ENCODE measurements at places on chromosomes 13 and 19.

- no peak for DNase-seq
These were observed 23.6 kb downstream of the SOHLH2 start for GRCh38 chr13:36190771-36191170.

GRCh38 chr13:43132257-43132656 lies 108.9 kb downstream of the DNAJC15 start:
- peak; percentile 75 for DNase-seq

- no peak for DNase-seq
These were observed 151.3 kb downstream of the CYSLTR2 start for GRCh38 chr13:48804821-48805601.

- DNase-seq = no peak
These were observed 56.1 kb downstream of the MLLT1 start for GRCh38 chr19:6223461-6224307.

DNA sequence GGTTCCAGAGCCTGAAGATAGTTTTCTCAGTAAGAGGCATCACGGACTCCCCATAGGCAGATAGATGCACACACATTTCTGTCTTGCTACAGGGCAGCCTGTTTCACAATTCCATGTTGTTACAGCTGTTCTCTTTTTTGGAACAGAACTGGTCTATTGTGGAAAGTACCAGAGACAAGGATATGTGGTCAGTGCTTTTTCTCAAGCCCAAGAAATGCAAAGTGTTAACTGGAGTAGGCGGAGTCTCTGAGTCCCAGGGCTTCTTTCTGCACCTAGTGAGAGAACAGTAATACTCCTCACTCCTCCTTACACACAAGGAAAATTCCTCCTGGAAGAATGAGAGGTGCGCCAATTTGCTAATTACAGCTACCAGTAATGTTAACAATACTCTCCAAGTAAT lies 141.6 kb upstream of the ARGLU1 start:
- no peak for DNase-seq

GRCh38 chr13:101486708-101487437 lies 34.4 kb downstream of the ITGBL1 start:
- no peak for DNase-seq

GRCh38 chr13:38363219-38363618 lies 13.6 kb downstream of the UFM1 start:
- DNase-seq = no peak

DNA sequence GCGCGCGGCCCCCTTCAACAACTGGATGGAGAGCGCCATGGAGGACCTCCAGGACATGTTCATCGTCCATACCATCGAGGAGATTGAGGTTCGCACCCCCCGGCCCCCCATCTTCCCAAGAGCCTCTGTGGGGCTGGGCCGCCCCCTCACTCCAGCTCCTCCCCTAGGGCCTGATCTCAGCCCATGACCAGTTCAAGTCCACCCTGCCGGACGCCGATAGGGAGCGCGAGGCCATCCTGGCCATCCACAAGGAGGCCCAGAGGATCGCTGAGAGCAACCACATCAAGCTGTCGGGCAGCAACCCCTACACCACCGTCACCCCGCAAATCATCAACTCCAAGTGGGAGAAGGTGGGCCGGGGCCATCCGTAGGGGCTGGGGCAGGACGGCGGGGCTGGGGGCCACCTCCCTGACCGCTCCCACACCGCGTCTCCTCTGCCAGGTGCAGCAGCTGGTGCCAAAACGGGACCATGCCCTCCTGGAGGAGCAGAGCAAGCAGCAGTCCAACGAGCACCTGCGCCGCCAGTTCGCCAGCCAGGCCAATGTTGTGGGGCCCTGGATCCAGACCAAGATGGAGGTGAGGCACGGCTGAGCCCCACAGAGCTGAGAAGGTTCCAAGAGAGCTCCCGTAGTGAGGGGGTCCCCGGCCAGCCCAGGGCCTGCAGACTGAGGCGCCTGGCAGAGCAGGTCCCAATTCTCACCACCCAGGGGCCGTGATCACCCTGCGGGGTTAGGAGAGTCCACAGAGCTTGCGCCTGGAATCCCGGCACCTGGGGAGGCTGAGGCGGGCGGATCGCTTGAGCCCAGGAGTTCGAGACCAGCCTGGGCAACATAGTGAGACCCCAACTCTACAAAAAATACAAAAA lies 20.1 kb downstream of the CAPN12 start:
- DNase-seq = no peak

GRCh38 chr13:28356561-28357021 lies 138.3 kb downstream of the FLT1 start:
- no peak for DNase-seq

DNA sequence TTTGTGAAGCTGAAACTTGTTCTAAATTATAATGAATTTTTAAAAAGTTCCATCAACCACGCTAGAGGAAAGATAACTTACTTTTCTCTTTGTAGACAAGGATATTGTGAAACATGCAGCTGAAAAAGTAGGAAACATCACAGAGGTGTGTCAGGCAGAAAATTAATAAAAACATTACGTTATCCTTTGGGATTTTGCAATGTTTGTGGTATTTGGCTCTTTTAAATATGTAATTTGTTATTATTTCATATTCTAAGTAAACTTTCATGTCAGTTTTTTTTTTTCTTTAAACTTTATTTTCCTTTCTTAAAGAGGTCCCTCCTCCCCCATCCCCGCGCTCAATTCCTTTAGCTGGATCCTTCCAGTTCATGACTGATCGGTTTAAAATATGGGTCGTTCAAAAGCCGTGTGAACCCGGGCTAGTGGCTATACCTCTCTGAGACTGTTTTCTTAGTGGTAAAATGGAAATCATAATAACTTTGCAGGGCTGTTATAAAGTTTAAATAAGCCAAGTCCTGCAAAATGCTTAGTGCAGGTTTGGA lies 740 bp upstream of the CCDC61 start:
- DNase-seq = no peak

DNA sequence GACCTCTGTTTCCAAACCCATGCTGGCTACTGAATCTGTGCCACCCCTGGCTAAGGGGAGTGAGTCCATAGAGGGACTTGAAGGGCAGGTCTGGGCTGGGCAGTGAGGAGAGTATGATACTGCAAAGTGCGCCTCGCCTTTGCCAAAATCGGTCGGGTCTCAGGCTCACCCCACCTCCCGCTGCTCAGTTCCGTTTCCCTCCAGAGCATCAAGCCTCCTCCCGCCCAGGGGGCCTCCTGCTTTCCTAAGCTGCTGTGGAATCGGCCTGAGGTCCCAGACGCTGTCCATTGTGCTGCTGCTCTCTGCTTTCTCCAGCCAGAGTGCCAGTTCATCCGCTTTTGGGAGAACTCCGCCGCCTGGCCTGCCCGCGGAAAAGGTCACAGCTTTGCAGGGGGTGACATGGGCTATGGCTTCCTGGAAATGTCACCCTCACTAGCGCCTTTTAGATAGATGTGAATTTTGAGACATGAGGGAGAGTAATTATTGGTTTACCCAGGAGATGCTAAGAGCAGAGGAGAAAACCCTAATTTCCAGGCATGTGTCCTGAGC lies 1418.4 kb downstream of the UQCRFS1 start:
- no peak for DNase-seq

- no peak for DNase-seq
These were observed 59.0 kb downstream of the SERP2 start for GRCh38 chr13:44432650-44433049.

DNA sequence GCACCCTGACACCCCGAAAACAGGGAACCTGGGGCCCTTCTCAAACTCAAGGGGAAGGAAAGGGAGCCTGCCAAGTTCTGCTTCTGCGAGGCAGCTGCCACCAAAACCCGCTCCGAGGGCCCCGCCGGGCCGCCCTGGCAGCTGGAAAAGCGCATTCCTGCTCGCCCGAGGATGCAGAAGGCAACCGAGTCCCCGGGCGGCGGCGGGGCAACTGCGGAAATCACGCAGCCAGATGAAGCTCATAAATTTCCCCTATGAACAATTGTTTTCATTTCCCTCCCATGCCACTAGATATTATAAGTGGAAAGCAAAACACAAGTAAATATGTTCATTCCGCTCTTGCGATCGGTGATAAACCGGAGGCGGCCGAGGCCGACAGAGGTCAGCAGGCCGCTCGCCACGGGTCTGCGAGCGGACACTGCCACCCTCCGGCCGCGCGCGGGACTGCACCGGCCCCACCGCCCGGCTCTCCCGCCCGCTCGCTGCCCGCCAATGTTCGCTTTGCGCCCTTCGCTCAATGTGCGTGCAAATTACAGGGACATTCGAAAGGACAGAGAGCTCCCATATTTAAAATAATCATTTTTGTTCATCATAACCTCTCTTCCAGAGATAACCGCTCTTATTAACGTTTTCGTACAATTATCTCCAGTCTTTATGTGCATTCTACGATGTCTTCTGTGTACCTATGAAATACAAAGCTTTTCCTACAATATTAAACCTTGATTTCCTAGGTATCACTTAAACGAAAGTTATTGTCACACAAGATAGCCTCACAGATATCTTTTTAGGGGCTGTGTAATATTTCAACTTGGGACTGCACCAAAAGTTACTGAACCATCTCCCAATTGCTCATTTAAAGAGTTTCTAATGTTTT lies 120.8 kb upstream of the ZNF507 start:
- peak; percentile 61 for DNase-seq

- DNase-seq = no peak
These were observed 577.9 kb downstream of the LMO7 start for GRCh38 chr13:76214001-76214400.

DNA sequence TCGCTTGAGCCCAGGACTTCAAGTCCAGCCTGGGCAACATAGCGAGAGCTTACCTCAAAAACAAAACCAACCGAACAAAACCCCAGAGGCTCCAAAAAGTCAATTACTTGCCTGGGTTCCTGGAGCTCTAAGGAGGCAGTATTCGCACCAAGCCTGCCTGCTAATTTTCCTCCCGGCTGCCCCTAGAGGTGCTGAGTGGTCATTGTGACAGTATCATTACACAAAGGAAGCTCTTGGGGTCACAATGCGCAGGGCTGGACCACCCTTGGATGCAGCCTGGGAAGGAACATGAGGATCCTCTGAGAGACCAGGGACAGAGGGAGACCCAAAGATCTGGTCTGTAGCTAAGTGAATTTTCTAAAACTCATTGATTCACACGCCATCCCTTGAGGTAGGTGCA lies 8.5 kb upstream of the PEX11G start:
- no peak for DNase-seq

GRCh38 chr19:18869023-18869618 lies 26.8 kb downstream of the CERS1 start:
- DNase-seq = no peak

DNA sequence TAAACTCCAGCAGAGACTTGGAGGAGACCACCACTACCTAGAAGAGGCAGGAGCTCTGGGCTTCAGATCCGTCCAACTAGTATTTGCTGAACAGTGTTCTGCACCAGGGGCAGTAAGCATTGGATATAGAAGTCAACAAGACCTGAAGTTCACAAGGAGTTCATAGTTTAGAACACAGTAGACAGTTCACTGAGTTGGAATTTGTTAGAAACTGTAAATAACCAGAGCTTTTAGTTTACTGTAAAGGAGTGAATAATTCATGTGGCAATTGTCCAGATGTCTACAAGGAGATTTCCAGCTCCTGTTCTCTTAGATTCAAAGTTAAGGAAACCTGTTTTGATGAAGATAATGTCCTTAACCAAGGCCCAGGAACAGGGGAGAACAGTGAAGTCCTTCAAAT lies 128.9 kb downstream of the COG6 start:
- DNase-seq = no peak

GRCh38 chr13:114107686-114108081 lies 24.7 kb downstream of the RASA3 start:
- DNase-seq = no peak

GRCh38 chr19:49151267-49152118 lies 3.7 kb downstream of the HRC start:
- peak; percentile 92 for DNase-seq

DNA sequence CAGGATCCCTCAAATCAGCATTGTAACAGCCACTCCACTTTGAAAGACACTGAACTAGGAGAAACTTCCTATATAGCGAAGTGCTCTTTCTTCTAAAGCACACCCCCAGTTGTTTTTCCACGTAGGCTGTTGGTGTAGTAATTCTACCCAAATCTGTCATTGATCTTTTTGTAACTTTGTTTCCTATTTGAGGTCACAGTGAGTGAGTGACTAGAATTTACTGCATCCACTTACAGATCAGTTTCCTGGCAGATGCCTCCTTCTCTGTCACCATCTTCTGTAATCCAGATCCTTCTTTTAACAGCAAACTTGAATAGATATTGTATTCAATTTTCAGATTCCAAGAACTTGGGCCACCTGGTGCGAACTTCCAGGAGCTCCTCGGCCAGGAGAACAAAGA lies 15.3 kb downstream of the ZAR1L start:
- no peak for DNase-seq

DNA sequence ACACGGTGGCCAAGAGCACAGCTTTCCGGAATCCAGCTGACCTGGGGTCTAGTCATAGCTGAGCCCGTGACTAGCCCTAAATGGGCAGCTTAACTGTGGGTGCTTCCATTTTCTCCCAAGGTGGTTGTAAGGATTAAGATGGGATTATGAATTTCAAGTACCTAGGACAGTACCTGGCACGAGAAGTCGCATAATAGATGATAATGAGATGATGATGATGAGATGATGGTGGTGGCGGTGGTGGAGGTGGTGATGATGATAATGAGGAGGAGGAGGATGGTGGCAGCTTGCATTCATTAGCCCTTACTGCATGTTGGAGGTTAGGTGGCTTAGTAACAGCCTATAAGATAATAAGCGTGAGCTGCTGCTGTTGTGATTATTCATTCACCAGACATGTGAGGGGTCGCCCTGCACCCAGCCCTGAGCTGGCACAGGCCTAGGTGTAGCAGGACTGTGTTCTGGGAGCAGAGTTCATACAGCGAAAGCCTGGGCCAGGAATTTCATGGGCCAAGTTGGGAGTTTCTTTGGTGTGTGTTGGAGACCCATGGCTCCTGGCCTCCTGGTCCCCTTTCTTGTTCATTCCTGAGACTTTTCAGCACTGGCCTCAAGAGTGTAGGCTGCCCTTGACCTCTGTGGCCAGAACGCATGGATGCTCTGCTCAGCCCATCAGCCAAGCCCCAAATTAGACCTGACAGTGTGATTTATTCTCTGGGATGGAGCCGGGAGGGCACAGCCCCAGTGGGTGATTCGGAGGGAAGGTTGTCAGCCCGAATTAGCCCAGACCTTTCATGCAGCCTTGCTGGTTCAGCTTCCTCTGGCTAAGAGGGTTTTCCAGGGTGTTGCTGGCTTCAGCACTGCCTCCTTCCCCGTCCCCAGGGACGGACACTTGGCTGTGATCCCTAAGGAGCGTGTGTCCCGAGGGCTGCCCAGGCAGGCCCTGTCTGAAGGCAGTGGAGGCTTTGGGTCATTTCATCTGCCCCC lies 128.8 kb downstream of the SIPA1L3 start:
- no peak for DNase-seq

- DNase-seq = no peak
These were observed 7.4 kb downstream of the MICOS13 start for GRCh38 chr19:5672708-5673459.

- DNase-seq = no peak
These were observed 499.5 kb upstream of the SLITRK6 start for GRCh38 chr13:86298725-86299124.

DNA sequence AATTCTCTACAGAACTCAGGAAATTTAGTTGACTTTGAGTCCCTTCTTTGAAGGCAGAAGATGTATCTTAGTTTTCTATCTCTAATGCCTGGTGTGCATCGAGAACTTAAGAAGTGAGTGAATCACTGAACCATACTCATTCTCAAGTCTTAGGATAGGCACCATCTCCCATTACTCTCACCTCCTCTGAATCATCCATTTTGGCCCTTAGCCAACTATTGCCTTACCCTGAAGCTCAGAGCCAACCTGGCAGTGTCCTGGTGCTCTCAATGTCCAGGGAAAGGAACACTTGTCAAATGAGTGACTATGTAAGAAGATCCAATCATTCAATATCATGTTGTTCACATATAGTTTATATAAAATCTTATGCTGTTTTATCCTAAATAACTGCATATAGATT lies 146.6 kb downstream of the RGCC start:
- DNase-seq = peak; percentile 85

- no peak for DNase-seq
These were observed 21.2 kb downstream of the INSR start for GRCh38 chr19:7272856-7273578.

- DNase-seq = peak; percentile 90
These were observed at the start of gene STRN4 for GRCh38 chr19:46746281-46747057. TSS of gene STRN4 (minus strand) at chr19:46746450. CDS start at chr19:46746430, 20 bp downstream.

All from RWPE1 (cell line).